ENCODE measurements at places on chromosomes 7 and 10.

DNA sequence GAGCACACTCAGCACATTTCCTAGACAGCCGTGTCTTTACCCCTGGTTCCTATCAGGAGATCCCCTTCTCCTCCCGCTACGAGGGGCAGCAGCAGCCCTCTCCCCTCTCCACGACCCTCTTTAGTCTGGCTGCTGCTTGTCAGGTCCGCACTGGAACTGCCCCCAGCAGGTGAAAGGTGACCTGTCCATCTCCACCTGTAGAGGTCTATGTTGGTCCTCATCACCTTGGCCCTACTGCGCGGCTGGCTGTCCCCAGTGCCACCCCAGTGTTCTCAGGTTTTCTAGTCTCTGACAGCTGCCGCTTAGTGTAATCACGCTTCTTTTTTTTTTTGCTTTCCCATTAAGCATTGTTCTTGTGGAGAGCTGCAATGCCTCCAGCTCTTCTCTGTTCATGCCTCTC is 545.7 kb downstream of the SDK1 start:
- DNase-seq = no peak

DNA sequence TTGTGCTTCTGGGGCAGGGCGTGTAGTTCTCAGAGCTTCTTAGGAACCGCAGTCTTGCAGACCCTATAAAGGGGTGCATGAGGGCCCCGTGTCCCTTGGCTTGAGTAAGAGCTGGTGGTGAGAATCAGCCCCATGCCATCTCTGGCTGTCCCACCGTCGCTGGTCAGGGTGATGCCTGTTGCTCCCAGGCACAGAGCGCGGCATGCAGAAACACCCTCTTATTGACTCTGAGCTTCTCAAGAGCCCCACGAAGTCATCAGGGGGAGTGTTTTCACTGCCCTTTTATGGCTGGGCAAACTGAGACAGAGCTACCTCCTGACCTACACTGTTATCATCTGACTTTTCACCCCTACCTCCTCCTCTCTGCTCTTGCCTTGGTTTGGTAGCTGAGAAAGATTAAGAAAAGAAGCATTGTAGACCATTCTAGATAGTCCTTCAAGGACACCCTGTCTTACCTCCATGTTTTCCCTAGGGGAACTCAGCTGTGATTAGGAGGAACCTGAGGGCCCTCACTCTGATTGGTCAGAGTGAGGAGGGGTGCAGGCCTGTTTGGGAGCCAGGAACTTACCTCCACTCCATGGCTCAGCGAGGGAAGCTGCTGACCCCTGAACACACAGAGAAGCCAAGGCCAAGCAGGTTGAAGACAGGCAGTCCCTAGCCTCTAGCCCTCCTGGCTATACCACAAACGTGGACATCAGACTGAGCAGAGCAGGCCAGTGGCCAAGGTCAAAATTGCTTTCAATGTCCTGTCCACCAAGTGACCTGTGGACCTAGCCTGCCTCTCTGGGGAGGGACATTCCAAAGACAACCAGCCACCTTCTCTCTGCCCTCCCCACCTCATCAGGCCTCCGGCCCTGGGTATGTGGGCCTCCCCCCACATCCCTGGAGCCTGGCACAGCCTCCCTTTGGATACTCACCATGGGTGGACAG is 17.6 kb downstream of the UNC5B start:
- DNase-seq = no peak

DNA sequence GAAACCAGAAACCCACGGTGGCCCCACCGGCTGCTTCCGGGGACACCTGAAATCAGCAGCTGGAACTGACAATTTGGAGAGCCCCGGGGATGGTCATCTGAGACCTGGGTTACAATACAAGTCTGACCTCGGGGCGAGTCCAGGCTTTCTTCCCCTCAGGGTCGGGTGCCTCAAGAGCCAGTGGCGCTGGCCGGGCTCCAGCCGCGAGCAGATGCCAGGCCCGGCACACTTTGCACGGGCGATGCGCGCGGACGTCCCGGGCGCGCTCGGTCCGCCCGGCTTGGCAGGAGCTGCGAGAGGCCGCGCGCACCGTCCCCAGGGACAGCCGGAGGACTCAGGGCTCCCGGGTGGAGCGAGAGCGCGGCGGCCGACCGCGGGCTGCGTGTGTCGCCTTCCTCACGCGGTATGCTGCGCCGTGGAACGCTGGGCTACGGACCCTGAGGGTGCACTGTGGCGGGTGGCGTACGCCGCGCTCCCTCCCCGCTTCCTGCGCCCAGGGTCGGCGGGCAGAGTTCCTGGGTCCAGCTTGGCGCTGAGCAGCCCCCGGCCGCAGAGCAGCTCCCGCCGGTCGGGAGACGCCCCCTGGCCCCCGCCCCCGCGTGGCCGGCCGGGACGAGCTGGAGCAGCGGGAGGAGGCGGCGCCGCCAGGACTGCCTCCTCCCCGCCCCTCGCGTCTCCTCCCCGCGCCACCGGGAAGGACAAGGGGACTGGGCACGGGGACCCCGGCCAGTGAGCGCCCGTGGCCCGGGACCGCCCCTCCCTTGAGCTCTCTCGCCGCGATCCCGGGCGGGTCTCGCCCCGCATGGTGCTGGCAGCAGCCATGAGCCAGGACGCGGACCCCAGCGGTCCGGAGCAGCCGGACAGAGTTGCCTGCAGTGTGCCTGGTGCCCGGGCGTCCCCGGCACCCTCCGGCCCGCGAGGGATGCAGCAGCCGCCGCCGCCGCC is at the start of gene RBM20:
RBM20 (plus strand) TSS at position 684 of the 945 bp plus-strand sequence; CDS start at position 803, 119 bp downstream.
- peak; percentile 14 for DNase-seq

GRCh38 chr7:17586711-17587110 is 288.3 kb downstream of the AHR start:
- DNase-seq = no peak

GRCh38 chr10:62248465-62248864 is 20.2 kb downstream of the RTKN2 start:
- DNase-seq = no peak

- DNase-seq = peak; percentile 4
These were observed 7.4 kb downstream of the IGF2BP3 start for GRCh38 chr7:23462846-23463245.

DNA sequence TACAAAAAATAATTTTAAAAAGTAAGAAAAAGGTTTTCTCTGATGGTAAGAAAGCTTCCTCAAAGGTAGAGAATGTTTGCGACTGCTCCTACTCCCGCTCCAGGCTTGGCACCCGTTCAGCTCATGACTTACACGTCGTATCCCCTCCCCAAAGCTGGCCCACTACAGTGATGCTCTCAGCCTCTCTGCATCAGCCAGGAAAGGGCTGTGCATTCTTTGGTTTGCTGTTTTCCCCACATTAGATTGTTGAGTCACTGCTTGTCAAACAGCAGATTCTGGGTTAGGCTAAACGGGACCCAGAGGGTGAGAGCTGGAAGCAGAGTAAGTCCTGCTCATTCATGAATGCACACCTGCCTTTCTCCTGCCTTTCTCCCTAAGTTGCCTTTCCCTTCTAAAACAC is 54.7 kb upstream of the NMT2 start:
- no peak for DNase-seq
